ENCODE measurements at places on chromosomes 1 and 21. TPM values are rescaled to one million over a fixed set of nuclear protein-coding genes. Genes with fewer than 3 reads are reported as not detected.

DNA sequence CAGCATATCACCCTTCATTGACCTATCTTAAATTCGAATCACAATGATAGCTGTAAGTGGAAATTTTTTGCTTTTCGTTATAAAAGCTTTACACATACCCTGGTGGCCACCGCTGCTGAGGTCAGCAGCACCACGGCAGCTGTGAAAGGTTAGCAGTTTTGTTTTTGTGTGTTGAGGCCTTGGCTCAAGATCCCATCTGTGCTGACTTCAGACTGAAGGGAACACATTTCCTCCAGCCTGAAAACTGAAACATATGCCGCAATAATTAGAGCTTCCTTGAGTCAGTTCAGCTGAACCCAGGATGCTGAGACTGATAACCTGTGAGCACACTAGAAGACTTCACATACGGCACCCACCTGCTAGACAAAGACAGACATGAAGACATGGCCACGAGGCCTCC lies 103.0 kb downstream of the SMYD3 start:
- no peak overlapping the region for H3K27ac ChIP-seq
- no peak for DNase-seq
- no peaks in the 10 kb centered on the region for H3K27me3 ChIP-seq
- no peaks in the 10 kb centered on the region for H3K4me1 ChIP-seq

GRCh38 chr1:209155546-209155945 lies 428.0 kb upstream of the CAMK1G start:
- no peak for DNase-seq
- H3K36me3 ChIP-seq: no peaks in the 10 kb centered on the region
- no peaks in the 10 kb centered on the region for H3K4me1 ChIP-seq
- no peak overlapping the region for H3K27ac ChIP-seq

- no peaks in the 10 kb centered on the region for H3K27me3 ChIP-seq
- H3K27ac ChIP-seq: peak overlapping the region; percentile 88
- H3K36me3 ChIP-seq: peaks cover 12% of the 10 kb centered on the region
Observed at GRCh38 chr1:179129702-179130473, 48.0 kb downstream of the TOR3A start.

The TNFSF4 gene
- 3.1 TPM for total RNA-seq

The TTF2 gene
- 103 TPM for total RNA-seq

Data from activated T-helper 1 cell treated with anti-CD3 and anti-CD28 coated beads, Interleukin-12 subunit alpha, Interleukin-12 subunit beta, Interleukin-2, Interleukin-4 antibody, amounts not matched to agents 30 ng/mL and 10 ng/mL and 1 ng/mL, durations not matched to agents 14 hours and 24 hours and 36 hours (primary cell).